AG09319 (cell line): ENCODE measurements at places on chromosomes 5 and 9.

DNA sequence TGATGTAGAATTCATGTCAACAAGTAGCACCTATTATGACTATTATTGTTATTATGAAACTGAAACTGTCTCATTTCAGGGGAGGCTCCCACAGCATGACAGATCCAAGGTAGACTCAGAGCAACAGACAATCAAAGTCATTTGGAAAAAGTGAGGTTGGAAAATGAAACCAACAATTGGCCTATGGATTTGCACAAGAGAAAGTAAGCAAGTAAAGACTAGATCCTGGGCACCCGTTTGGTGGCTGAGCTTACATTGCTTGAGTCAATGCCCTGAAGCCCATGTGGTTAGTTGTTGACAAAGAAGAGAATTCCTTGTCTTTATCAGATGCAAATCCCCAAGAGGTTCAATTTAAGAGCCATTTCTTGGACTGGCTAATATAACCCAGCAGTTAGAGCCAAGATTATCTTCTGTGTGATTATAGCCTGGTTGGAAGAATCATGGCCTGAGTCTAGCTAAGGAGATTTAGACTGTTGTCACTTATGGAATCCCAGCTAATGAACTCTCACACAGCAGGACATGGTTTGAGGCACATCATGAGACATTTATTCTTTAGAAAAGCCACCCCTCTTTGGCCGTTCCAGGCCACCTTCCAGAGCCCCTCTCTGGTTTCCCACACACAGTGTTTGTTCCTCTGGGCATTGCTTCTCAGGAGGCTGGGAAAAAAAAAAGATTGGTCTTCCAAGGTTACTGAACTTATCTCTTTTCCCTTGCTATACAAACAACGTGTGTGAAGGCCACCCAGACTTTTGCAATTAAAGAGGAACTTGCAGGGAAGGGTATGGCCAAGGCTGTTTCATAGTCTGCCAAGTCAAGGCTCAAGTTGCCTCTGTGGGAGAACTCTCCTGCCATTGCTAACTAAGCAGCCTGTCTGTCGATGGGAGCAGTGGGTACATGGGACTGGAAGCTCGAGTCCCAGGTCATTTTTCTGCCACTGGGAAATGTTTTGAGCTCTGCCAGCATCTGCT is 399.5 kb downstream of the ENC1 start:
- DNase-seq, result no peak

- no peak for DNase-seq
Observed at GRCh38 chr9:137370865-137371520, 52.0 kb downstream of the EXD3 start.

GRCh38 chr5:162160401-162160800 is 92.8 kb downstream of the GABRG2 start:
- no peak for DNase-seq

DNA sequence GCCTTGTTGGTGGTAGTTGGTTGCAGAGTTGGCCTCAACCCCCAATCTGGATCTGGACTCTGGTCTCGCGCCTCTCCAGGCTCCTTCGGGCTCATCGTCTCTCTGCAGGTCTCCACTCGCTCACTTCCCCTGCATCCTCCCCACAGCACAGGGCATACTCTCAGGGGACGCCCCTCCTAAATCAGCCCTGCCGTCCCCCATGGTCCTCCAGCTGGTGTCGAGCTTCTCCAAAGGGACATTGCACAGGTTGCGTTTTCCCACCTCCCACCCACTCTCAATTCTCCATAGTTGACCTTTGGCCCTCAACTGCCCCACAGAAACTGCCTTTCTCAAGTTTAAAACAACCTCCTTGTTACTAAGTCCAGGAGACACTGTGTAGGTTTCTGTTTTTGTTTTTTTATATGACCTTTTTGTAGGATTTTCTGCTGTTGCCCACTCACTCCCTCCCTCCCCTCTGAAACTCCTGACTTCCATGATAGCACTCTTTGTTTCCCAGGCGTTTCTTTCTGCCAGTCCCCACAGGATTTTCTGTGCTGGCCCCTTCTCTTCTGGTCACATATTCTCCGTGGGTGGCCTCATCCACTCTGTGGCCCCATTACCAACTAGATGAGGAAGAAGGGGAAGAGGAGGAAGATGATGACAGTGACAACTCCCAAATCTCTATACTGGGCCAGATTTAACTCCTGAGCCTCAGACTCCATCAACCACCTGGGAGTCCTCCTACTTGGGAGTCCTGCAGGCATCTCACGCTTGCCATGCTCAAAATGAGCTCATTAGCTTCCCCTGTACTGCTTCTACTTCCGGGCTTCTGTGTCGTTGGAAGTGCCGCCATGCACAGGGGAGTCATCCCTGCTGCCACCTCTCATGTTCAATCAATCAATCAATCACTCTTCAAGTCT is 50.3 kb downstream of the ALG2 start:
- DNase-seq, result no peak

DNA sequence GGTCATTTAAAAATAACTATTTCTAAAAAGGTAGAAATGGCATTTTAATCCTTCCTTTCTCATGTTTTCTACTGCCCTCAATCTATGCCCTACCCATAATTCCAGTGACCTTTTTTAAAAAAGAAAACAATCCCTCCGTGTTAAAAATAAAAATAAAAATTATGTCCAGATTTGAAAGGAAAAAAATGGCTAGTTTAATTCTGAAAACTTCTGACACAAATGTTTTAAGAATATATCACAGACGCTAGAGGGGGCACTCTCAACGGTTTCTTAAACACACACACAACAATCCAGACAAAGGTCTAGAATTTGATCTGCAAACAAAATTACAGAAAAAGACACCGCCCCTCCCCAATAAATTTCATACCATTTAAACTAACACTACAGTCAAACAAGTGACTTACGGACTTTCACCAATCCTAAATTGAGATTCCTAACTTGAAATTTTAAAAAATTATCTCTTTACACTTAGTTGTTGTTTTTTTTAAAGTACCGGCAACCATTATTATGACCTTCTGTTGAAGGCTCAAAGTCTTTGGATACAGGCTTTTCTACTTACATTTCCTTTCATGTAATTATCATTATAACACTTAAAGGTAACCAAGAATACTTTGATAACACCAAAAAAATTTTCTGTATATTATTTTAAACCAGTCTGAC is 38.2 kb downstream of the CLINT1 start:
- peak; percentile 12 for DNase-seq

DNA sequence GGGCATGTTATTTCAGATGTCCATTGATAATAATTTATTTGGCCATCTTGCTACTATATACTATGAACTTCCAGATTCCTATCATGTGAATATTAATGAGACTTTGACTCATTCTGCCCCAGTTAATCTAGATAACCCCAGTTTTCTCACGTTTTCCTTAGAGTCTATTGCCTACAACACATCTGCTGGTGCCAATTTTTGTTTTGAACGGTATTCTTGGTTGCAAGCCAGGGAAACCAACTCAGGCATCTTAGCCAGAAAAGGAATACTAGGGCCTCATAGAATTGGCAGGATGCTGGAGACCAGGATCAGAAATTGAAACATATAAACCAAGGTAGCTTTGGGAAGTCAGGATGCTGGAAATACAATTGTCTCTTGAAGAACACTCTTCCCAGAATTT is 28.0 kb upstream of the NPR3 start:
- DNase-seq, result no peak

DNA sequence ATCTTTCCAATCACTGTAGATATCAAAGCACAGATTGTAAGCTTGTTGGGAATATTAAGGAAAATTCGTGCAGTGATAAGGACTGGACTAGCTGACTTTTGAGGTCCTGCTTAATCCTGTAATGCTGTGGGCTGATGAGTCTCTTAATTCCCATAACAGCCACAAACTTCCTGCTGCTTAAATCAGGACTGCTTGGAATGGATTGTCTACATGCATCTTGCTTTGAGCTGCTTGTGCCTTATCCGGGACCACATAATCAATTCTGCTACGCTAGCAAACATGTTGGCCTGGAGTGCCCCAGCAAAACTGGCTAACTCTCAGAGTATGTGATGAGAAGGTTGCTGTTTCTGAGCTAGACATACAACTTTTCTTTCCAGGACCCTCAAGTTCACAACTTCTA is 79.6 kb downstream of the SNCAIP start:
- no peak for DNase-seq

DNA sequence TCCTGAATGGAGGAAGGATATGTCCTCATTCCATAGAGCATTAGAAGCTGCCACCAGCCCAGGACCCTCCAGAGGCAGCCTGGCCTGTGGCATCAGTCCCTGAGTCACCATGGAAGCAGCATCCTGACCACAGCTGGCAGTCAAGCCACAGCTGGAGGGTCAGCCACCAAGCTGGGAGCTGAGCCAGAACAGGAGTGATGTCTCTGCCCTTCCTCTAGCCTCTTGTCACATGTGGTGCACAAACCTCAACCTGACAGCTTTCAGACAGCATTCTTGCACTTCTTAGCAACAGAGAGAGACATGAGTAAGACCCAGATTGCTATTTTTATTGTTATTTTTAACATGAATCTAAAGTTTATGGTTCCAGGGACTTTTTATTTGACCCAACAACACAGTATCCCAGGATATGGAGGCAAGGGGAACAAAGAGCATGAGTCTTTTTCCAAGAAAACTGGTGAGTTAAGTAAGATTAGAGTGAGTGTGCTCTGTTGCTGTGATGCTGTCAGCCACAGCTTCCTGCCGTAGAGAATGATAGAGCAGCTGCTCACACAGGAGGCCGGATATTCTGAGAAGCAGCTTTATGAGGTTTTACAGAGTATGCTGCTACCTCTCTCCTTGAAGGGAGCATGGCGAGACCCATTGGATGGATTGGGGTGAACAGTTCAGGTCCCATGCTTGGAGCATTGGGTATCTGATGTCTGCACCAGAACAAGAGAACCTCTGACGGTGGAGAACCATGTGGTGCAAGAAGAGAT is 13.0 kb upstream of the CYFIP2 start:
- DNase-seq, result no peak

DNA sequence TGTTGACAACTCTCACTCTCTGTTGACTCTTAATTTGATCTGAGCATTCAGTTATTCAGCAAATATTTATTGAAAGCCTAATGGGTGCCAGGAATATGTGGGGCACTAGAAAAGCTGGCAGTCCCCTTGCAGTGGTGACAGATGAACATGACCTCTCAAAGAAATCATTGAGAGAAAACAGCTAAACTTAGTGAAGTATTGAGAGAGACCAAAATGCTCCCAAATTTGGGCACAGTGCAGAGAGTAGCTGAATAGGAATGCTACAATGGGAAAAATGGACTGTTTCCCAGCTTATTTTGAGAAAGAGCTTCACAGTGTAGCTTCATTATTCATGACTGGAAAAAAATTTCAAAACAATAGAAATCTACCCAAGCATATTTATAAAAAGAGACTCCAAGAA is 257.9 kb downstream of the SGCD start:
- DNase-seq, result no peak
